SK-N-DZ (cell line): ENCODE measurements at places on chromosomes 7 and 10.
A peak's percentile ranks its signal among the peaks of the same experiment; 100 is the strongest.

DNA sequence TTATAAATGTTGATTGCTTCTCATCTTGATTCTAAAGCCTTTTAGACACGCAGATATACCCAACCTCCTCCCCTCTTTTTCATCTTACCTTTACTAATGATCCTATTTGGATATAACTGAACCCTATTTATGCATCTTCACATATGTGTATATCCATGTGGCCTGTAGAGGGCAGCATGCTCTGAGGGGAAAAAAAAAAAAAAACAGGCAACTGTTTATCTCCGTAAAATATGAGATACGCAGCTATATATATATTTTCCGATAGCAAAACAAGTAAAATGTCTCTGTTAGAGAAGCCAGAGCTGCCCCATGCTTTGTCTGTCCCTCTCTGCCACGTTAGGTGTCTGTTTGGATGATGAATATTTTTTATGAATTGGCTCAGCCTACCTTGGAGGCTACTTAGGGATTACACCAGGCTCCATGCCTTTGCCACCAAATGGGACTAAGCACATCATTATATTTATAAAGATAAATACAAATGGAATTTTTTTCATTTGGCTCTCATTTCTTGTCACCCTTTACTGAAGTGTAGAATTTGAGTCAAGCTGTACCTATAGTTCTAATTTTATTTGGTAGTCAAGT lies 174.8 kb upstream of the FZD1 start:
- DNase-seq = peak; percentile 54

GRCh38 chr7:24714676-24715010 lies 42.6 kb downstream of the GSDME start:
- DNase-seq = no peak

GRCh38 chr7:21064698-21065648 lies 278.3 kb upstream of the SP8 start:
- DNase-seq = no peak

GRCh38 chr10:16732376-16732775 lies 84.8 kb downstream of the RSU1 start:
- DNase-seq = no peak

DNA sequence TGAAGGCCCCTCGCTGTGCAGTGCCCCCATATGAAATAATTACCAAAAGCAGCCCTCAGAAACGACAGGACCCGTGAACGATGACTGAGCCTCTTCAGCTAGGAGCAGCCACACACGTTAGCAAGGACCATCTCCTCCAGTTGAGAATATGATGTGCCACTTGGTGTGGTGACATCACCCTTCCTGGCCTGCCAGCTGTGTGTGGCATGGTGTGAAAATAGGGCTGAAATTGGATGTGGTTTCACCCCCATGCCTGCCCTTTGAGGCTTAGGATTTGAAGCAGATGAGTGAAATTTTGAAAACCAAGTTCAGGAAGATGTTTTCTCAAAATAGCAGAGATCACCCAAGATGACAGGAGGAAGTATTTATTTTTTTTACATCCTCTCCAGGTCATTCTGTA lies 49.1 kb upstream of the BTBD16 start:
- DNase-seq = no peak

- DNase-seq = no peak
Measured at GRCh38 chr10:25858076-25858475, 76.0 kb upstream of the MYO3A start.

GRCh38 chr10:49089557-49090188 lies 25.6 kb downstream of the VSTM4 start:
- DNase-seq = no peak

DNA sequence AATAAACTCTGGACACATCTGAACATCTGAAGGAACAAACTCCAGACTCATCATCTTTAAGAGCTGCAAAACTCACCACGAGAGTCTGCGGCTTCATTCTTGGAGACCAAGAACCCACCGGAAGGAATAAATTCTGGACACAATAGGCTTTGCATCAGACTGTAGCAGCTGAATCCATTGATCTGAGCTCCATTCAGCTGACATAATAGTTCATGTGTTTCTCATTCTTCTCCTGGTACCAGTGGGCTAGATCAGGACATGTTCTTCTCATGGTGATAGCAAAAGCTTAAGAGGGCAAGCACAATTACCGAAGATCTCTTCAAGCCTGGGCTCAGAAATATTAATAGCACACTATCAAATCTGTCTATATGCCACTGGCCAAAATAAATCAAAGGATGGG lies 20.5 kb upstream of the GNAI1 start:
- DNase-seq = no peak

GRCh38 chr7:47093320-47094234 lies 488.3 kb downstream of the TNS3 start:
- no peak for DNase-seq

DNA sequence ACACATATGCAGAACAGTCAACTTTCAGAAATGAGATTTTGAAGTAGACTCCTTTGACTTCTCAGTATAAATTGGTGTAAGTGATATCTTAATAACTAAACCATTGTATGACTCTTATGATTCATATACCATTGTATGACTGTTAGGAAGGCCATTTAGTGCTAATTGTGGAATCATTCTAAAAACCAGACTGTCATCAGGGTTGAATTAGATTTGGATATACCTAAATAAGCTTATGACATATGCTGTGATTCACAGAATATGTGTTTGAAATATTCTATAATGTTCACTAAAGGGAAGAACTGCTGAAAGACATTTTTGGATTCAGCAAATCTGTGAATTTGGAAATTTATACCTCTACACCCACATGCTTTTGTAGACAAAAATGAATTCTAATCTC lies 438.1 kb downstream of the MDFIC start:
- no peak for DNase-seq

- no peak for DNase-seq
Measured at GRCh38 chr7:6306471-6306870, 34.0 kb upstream of the CYTH3 start.

DNA sequence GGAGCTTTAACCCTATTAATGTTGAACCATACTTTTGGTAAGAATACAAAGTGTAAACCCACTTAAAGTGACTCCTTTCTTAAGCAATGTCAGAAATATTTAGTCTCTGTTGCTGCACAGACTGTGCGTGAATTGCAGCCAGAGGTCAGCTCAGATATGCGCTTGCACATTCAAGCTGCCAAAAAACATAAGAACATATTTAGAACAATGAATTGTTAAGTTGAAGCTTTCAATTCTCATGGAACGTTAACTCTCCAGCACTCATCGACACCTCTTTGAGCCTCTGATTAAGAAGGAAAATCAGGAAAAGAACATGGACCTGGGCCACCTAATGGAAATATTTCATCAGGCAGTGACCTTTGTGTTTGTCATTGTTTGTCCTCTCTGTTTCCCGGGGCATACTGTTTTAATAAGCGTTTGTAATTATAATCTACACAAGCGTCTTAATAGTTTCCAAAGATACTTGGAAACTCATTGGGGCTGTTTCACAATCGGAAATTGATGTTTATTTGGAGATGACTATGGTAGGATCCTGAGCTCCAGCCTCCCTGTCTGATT lies 193.0 kb upstream of the CELF2 start:
- no peak for DNase-seq

GRCh38 chr10:11795101-11795920 lies 27.8 kb upstream of the PROSER2 start:
- DNase-seq = no peak

GRCh38 chr7:3579638-3580219 lies 278.7 kb downstream of the SDK1 start:
- no peak for DNase-seq

GRCh38 chr7:69032848-69033247 lies 565.4 kb upstream of the AUTS2 start:
- no peak for DNase-seq

DNA sequence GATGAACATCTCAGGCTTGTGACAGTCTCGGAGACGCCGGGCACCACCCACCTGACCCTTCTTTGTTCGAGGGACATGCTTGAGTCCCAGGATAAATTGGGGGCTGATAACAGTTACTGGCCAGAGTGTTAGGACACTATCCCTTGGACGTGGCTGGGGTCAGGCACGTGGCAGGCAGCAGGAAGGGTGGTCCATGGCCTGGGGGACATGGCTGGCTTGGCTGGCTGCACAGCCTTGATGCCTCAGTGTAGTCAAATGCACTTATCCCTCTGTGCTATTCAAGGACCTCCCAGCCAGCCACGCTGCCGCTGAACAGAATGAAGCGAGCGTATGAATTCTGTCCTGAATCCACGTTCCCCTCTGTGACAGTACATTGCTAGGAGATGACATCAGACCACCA lies 662.0 kb upstream of the FOXK1 start:
- DNase-seq = no peak

DNA sequence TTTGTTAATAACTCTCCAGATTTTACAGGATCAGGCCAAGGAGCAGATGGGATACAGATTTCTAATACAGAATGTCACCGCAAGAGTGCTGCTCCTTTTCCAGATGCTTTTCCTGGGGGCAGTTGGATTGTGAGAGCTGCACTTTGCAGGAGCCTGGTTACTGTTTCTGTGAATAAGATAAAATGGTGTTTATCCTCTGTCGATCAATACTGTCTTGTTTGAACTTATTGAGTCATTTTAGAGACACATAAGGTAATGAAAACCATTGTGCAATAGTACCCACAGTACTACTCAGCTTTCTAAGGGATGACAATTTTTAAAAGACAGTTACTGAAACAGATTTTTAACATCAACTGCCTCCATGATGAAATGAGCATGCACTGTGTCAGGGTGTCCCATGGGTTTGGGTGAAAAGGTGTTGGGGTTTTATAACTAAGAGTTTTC lies 2.9 kb downstream of the A1CF start:
- no peak for DNase-seq

- no peak for DNase-seq
Measured at GRCh38 chr7:136637813-136638212, 230.6 kb upstream of the CHRM2 start.

DNA sequence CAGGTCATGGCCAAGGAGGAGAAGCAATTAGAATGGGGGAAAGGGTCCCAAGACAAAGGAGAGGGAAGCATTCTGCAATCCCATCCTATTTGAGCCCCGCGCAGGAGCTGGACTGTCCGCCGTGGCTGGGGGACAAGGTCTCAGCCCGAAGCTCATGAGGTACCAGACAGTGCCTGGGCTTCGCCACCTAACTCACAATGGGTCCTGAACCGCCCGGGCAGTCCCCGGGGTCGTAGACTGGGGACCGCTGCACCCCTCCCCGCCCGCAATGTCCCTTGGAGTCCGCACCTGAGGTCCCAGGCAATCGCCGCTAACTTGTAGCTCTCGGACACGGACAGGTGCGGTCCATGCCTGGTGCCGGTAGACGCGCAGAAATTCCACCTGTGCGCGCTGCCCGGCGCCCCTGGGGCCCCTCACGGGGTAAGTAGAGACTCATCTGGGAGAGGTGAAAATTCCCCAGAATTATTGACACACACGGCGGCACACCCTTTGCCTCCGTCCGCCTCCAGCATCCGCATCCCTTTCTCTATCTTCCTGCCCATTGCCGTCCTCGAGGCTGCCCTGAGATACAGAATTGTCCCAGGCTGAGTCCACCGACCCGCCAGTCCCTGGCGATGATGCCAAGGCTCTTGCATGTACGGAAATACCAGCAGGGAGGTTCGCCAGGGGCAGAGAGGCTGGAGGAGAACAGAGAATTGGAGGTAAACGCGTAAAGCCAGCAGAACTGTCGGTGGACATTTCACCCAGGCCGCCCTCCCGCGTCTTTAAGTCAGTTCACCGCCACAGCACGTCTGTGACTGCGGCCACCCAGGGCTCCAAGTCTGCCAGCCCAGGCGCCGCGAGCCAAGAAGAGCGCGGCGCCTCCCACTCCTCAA lies 1.8 kb downstream of the CHRM2 start:
- DNase-seq = no peak

GRCh38 chr10:108439397-108439796 lies 1274.9 kb upstream of the SORCS1 start:
- peak; percentile 48 for DNase-seq

DNA sequence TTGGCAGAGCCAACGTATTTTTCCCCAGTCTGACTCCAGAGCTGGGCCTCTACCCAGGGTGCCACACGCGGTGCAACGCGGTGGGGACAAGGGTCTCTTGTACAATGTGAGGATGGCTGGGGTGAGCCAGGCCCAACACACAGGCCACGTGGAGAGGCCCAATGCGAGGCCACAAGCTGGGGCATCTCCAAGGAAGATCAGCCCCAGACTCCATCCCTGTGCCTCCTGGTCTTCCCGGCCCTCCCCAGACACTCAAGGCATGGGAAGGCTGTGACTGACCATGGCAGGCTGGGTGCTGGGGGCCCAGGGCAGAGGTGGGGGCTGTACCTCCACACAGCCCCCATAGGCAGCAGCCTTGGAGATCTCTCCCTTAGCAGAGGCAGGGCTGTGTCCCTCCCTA lies 135.3 kb upstream of the FAM20C start:
- DNase-seq = no peak

- DNase-seq = no peak
Measured at GRCh38 chr7:139982927-139983920, 79.5 kb downstream of the PARP12 start.
